ENCODE measurements at places on chromosomes 7 and 10.

DNA sequence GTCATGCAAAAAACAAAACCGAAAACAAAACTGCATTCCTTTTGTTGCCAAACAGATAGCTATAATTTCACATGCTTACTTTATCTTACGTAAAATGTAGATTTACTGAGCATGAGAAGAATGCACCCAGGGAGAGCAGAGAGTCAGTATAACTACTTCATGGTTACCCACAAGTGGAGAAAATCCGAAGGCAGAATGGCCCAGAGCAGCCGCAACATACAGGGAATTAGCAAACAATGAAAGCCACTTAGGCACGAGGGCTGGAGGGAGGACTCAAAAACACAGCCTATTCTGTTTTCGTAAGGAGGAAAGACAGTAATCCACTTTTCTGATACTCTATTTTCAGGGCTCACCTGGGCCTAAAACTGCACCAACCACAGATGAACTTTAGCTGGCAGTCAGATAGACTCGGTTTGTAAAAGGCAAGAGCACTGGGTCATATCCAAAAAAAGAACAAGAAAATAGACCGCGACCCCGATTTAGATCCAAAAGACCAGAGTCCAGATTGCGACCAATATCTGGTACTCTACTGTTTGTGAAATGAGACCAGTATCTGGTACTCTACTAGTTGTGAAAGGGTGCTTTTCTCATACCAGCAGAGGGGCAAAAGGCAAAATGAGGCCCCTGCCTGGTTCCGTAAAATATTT is 1.3 kb downstream of the ITPRIP start:
- no peak for DNase-seq

GRCh38 chr10:12999849-13000248 is 1.7 kb downstream of the CCDC3 start:
- DNase-seq, result no peak

DNA sequence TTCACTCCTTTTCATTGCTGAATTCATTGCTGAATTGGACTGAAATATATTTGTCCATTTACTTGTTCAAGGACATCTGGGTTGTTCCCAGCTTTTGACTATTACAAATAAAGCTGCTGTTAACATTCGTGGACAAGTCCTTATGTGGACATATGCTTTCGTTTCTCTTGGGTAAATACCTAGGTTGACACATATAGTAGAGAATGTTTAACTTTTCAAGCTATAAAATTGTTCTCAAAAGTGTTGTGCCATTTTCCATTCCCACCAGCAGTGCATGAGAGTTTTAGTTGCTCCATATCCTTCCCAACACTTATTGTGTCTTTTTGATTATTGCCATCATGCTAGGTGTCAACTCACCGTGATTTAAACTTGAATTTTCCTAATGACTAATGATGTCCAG is 17.5 kb upstream of the CPVL start:
- no peak for DNase-seq

DNA sequence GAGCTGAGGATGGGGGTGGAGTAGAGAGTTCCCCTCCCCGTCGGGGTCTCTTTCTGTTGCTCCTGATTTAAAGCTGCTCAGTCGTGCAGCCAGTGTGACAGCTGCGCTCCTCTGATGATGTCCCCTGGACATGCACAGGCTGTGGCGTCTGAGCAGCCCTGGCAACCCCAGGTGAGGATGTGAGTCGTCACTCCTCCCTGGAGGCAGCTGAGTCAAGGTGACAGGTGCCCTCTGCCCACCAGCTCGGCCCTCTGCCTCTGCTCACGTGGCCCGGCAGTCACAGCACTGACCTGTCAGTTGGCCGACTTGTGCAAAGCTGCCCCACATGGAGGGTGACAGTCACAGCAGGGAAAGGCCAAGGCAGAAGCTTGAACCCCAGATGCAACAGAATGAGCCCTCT is 33.9 kb downstream of the ANXA8 start:
- no peak for DNase-seq

DNA sequence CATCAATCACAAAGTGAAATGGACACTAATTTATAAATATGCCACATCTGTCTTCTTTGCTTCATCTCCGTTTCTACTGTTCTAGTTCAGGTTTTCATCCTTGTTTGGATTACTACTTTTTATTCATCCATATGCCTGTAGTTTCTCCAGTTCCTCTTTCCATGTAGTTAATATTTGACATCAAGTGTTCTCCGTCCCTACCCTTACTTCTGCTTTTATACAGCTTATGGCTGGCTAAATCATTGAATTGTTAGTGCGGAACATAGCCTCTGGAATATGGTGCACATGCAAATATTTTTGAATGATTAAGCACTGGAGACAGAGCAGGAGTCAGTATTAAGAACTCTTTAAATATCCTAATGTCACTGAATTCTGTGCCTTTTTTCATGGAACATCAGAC is 230.0 kb upstream of the PPP1R3A start:
- no peak for DNase-seq

Data from glomerular endothelial cell (primary cell).